ENCODE measurements at places on chromosomes 12 and 14. TPM values are rescaled to one million over a fixed set of nuclear protein-coding genes. Genes with fewer than 3 reads are reported as not detected.

CSRP2 gene
- 19.4 TPM for total RNA-seq

SLC22A17 gene
- total RNA-seq = 6.6 TPM

APOF gene
- not detected for total RNA-seq

CCDC63 gene
- total RNA-seq = not detected

CNTN1 gene
- total RNA-seq = 55.1 TPM
